Left renal cortex interstitium (tissue), 4 donors: ENCODE measurements at places on chromosomes 5 and 9. TPM values are rescaled to one million over a fixed set of nuclear protein-coding genes. Genes with fewer than 3 reads are reported as not detected.

Gene TMC1
- polyA plus RNA-seq = 0.97 TPM

Gene PCDHA8
- 0.03 TPM for polyA plus RNA-seq

Gene NIPAL4
- polyA plus RNA-seq = 0.41 TPM

Gene MAN1B1
- 70.4 TPM for polyA plus RNA-seq

Gene ADGRD2
- 0.10 TPM for polyA plus RNA-seq

Gene PCDHB11
- polyA plus RNA-seq = 5.6 TPM

Gene TLX3
- not detected for polyA plus RNA-seq

Gene STING1
- 33.5 TPM for polyA plus RNA-seq

Gene RASEF
- 7.0 TPM for polyA plus RNA-seq

Gene PKN3
- polyA plus RNA-seq = 15.6 TPM

Gene PIP5K1B
- 6.6 TPM for polyA plus RNA-seq

Gene CERT1
- 64.8 TPM for polyA plus RNA-seq

Gene CLPTM1L
- 128 TPM for polyA plus RNA-seq

Gene FRRS1L
- polyA plus RNA-seq = 4.4 TPM

Gene ORM2
- polyA plus RNA-seq = 0.73 TPM

Gene C9orf50
- 0.64 TPM for polyA plus RNA-seq

Gene MYMK
- not detected for polyA plus RNA-seq

GRCh38 chr9:81522716-81523551 lies 166.4 kb downstream of the TLE1 start:
- no peak for DNase-seq

DNA sequence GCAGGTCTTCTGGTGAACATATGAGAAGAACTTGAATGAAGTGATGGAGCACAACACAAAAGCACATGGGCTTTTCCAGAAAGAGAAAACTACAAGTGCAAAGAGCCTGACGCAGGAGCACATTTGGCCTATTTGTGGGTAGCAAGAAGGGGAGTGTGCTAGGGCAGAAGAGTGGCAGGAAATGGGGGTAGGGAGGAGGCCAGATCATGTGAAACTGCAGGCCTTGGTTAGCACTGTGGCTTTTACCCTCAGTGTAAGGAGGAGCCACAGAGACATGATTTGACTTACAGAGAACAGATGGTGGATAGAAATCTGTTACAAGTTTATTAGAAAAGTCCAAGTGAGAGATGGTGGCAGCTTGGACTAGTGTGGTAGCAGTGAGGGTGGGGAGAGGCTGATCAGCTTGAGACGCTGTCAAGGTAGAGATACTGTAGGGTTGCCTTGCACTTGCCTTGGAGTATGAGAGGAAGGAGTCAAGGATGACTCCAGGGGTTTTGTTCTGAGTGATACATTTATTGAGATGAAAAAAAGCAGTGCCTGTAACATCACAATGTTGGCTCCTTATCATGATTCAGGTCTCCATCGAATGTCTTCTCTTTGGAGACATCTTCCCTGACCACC lies 126.7 kb downstream of the PPP2R2B start:
- no peak for DNase-seq

DNA sequence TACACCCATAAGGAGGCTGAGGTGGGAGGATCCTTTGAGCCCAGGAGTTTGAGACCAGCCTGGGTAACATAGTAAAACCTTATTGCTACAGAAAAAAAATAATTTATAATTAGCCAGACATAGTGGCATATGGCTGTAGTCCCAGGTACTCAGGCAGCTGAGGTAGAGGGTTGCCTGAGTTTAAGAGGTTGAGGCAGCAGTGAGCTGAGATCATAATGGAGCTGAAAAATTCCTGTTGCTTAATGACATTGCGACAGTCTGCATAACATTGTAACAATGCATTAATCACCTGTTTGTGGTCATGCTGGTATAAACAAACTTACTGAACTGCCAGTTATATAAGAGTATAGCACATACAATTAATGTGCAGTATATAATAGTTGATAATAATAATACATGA lies 214.2 kb downstream of the TRIM32 start:
- DNase-seq = no peak

GRCh38 chr5:21071986-21072385 lies 1084.0 kb upstream of the CDH18 start:
- no peak for DNase-seq

- DNase-seq = no peak
Measured at GRCh38 chr9:95157481-95158151, 159.9 kb downstream of the FANCC start.

GRCh38 chr9:79127661-79128060 lies 444.1 kb upstream of the TLE4 start:
- no peak for DNase-seq

GRCh38 chr5:52994266-52994665 lies 5.1 kb downstream of the ITGA2 start:
- DNase-seq = no peak

GRCh38 chr9:118318770-118319431 lies 614.7 kb downstream of the TLR4 start:
- peak; percentile 21 for DNase-seq

DNA sequence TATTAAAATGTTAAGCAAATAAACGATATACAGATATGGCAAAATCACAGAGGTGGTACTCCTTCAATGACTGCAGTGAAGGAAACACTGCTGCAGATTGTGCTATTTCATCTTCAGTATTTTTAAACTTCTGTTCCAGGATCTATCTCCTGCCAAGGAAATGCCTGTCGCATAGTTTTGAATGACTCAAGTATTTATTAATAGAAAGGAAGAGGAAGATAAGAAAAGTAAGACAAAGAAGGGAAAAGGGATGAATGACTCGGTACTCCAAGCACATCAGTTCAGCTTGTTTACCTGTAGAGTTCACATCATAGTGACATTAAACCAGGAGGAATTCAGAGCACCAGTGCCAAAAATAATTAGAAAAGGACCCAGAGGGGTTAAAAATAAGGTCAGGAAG lies 5.1 kb upstream of the GPX8 start:
- DNase-seq = no peak

DNA sequence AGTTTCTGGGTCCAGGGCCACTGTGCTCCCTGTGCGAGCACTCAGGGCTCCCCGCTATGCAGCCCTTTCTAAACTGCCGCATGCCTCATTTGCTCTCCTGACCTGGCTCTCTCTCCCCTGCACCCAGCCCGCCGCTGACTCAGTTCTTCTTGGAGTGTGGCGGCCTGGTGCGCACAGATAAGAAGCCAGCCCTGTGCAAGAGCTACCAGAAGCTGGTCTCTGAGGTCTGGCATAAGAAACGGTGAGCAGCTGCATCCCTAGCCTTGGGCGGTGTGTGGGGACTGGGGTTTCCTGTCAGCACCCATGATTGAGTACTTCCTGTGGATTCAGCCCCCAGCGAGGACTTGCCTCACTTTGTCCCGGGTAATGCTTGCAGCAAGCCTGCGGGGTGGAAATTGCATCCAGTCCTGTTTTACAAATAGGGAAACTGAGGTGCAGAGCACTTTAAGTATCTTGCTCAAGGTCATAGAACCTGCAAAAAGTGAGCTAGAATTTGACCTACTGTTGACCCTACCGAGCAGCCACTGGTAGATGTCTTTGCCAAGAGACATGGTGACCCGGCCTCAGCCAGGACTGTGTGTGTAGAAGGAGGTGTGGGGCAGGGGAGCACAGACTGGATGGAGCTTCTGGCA lies 27.9 kb downstream of the USP20 start:
- DNase-seq = no peak

DNA sequence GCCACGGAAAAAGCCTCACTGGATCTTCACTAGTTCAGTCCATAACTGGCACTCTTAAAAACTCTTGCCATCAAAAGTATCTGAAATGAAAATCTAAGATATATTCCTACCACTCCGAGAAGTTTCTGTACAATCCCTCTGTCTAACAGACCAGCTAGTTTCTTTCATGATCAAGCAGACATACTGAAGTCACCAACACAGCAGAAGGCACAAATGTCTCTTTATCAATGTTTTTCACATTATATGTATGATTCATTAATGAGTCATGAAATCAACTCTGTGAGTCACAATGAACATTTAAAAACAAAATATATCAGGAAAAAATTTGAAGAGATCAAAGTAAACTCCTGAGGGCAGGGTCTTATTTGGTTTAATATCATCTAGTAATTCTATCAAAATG lies 50.8 kb downstream of the F2R start:
- DNase-seq = no peak

GRCh38 chr5:170591054-170591453 lies 87.2 kb downstream of the KCNIP1 start:
- DNase-seq = no peak

- DNase-seq = no peak
Measured at GRCh38 chr5:68657055-68657961, 436.5 kb upstream of the SLC30A5 start.

- no peak for DNase-seq
Measured at GRCh38 chr5:39203275-39203922, 16.0 kb downstream of the FYB1 start.

DNA sequence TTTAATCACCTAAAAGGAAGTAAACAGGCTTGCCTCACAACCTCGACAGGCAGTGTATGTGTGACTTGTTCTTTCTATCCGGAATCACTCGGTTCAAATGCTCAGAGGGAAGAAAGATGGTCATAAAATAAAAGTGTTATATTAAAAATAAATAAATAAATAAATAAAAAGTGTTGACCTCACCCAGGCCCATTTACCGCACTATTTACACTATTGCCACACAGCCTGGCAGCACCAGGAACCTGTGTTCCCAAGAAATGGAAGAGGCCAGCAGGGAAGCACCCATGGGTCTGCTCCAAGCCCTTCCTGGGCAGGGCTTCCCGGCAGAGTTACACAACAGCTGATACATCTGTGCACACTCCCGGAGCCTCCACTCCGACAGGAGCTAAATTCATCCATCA lies 127.9 kb downstream of the EFNA5 start:
- no peak for DNase-seq

- no peak for DNase-seq
Measured at GRCh38 chr5:129670957-129671500, 76.9 kb upstream of the MINAR2 start.

- no peak for DNase-seq
Measured at GRCh38 chr5:157710882-157711281, 20.3 kb upstream of the THG1L start.

DNA sequence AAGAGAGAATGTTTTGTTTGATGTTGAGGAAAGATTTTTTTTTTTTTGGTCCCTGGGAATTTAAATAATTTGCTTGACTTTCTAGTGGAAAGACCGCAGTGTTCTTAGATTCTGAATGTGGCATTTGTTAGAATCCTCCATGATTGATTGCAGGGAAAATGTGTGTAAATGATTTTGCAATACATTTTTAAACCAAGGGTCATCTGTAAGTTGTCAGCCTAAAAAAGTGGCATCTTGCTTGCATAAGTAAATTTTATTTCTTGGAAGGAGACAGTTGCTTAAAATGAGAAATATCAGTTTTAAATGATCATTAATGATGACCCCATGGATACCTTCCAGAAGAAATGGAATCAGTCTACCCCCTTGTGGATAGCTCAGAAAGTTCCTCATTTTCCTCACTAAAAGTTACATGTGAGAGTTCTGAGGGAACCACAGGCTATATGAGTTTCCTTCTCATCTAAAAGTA lies 105.1 kb upstream of the SLC25A48 start:
- no peak for DNase-seq

- DNase-seq = no peak
Measured at GRCh38 chr5:1515311-1515920, 8.3 kb downstream of the LPCAT1 start.

GRCh38 chr5:65262096-65262495 lies 219.6 kb downstream of the ADAMTS6 start:
- DNase-seq = no peak

GRCh38 chr9:99365233-99365980 lies 143.3 kb downstream of the SEC61B start:
- no peak for DNase-seq

GRCh38 chr9:117029341-117029740 lies 342.2 kb downstream of the TRIM32 start:
- no peak for DNase-seq

GRCh38 chr9:138059196-138059595 lies 181.6 kb downstream of the CACNA1B start:
- DNase-seq = no peak

GRCh38 chr9:15846611-15847010 lies 293.8 kb downstream of the CCDC171 start:
- DNase-seq = no peak

DNA sequence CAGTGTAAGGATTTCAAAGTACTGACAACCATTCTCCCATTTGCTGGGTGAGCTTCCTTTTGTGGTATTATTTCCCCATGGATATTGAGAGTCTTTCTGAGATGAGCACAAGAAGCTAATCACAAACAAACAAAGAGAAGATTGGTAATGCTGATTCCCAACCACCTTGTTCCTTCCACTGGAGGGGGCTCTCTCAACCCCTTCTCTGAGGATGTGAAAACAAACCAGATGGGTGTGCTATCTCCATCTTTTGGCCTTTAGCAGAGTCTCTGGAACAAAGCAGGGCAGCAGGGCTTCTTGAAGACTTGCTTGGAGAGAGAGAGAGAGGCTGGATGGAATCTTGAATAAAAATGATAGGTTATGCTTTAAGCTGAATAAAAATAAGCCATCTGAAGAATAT lies 576.7 kb upstream of the ZNF462 start:
- no peak for DNase-seq

DNA sequence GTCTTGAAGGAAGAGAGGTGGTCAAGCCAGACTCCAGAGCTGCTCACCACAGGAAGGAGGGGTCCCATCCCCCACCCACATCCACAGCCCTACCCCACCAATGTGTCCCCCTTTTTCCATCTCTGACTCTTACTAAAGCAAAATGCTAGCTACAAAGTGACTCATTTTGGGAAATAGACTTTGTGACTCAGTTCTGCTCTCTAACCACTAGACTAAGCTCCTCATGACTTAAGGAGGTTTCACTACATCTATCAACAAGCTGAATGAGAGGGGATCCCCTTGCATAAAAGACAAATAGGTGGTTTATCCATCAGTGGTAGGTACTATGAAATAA lies 35.1 kb upstream of the ADRB2 start:
- DNase-seq = no peak

GRCh38 chr5:38932854-38933408 lies 87.1 kb downstream of the OSMR start:
- DNase-seq = no peak

- no peak for DNase-seq
Measured at GRCh38 chr5:158978061-158978460, 121.7 kb downstream of the EBF1 start.
